Caki2 (cell line): ENCODE measurements at places on chromosomes 11 and 22. TPM values are rescaled to one million over a fixed set of nuclear protein-coding genes. Genes with fewer than 3 reads are reported as not detected.

The RBM14 gene
- total RNA-seq: 15.3 and 17.1 TPM in 2 replicates

The DEPDC7 gene
- 2.4 and 2.5 TPM in 2 replicates for total RNA-seq

The FOSL1 gene
- total RNA-seq: 67.3 and 80.4 TPM in 2 replicates

The PIH1D2 gene
- 0.49 and 11.4 TPM in 2 replicates for total RNA-seq

The CBLIF gene
- total RNA-seq: not detected in 2 replicates

The KLHL35 gene
- total RNA-seq: not detected in 2 replicates

The GRM5 gene
- total RNA-seq: 0.06 and 0.20 TPM in 2 replicates

The TBX10 gene
- total RNA-seq: not detected in 2 replicates

The PRG3 gene
- total RNA-seq: not detected in 2 replicates

The MYBPC3 gene
- total RNA-seq: not detected in 2 replicates

The CREB3L1 gene
- total RNA-seq: not detected in 2 replicates

The POLD3 gene
- total RNA-seq: 14.9 and 32.2 TPM in 2 replicates

The RNF215 gene
- total RNA-seq: 53.2 and 91.7 TPM in 2 replicates

The UBQLN3 gene
- not detected in 2 replicates for total RNA-seq

The MGAT3 gene
- not detected in 2 replicates for total RNA-seq

The LINC01488 gene
- not detected in 2 replicates for total RNA-seq

The ANKK1 gene
- not detected in 2 replicates for total RNA-seq

The OR52K2 gene
- not detected in 2 replicates for total RNA-seq

The CCDC81 gene
- total RNA-seq: 0.51 TPM in 1 of 2 replicates, not detected in the other

The SLC35E4 gene
- 12.5 and 14.2 TPM in 2 replicates for total RNA-seq

The ADM2 gene
- 4.6 and 5.0 TPM in 2 replicates for total RNA-seq

The KDM4E gene
- not detected in 2 replicates for total RNA-seq

The MMP13 gene
- not detected in 2 replicates for total RNA-seq

The MMP27 gene
- not detected in 2 replicates for total RNA-seq

The LSP1 gene
- not detected in 2 replicates for total RNA-seq

The APOBEC3C gene
- 3.5 and 6.5 TPM in 2 replicates for total RNA-seq

The DGCR6 gene
- total RNA-seq: 8.2 TPM in 1 of 2 replicates, not detected in the other

The OR2D2 gene
- total RNA-seq: not detected in 2 replicates

The EML3 gene
- total RNA-seq: 16.1 and 19.3 TPM in 2 replicates

The IGSF9B gene
- 0.07 TPM in 1 of 2 replicates, not detected in the other for total RNA-seq

The FAM180B gene
- not detected in 2 replicates for total RNA-seq

The UVRAG gene
- 6.9 and 9.2 TPM in 2 replicates for total RNA-seq
